ENCODE measurements at places on chromosomes 12 and 14.

DNA sequence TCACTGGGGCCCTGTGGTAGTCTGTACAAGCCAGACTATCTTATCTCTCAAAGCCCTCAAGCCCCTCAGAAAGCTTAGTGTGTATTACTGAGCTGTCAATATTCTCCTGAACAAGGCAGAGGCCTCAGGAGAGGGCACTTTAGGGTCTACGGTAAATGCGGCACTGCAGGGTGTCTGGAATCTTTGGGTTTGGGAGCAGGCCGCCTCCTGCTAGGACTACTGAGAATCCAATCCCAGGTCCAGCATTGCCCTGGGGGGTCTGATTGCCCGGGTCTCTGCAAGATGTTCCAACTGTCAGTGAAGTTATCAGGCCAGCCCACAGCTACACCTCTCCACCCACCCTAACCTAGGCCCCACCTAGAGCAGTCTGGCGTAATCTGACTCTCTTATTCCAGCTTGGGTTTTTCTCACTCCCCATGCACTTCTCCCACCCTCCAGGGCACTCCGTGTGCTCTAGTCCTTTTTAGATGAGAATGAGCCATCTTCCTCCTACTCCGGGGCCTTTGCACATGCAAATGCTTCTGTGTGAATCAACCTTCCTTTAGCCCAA, 4.3 kb upstream of the ZFP36L1 start:
- DNase-seq: peak; percentile 47

- no peak for DNase-seq
Measured at GRCh38 chr14:77961847-77962580, 162.1 kb downstream of the ADCK1 start.

DNA sequence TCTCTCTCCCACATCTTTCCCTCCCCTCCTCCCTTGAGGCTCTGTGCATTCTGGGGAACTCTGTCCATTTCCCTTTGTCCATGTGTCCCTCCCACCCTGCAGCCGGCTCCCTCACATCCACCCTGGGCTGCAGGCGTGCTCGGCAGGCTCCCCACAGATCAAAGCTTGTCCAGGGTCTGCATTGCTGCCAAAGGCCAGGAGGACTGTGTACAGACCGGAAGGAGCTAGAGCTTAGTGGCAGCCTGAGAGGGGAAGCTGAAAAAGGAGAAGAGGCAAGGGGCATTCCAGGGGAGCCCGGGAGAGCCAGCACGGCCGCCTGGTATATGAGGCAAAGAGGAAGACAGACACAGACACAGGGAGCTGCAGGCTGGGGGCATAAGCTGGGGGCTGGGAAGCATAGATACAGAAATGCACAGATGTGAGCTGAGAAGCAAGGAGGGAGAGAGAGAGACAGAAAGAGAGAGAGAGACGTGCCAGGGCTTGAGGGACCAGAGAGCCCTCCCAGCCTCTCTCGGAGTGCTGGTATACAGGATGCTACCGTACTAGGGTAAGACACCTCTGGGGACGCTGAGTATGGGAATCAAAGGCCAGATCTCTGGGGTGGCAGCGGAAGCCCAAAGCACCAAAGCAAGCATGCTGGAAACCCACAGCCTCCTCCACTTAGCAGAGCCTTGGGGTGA, 3.3 kb downstream of the CD4 start:
- no peak for DNase-seq

GRCh38 chr12:53726946-53727309, 324 bp downstream of the CALCOCO1 start:
- DNase-seq: peak; percentile 69

DNA sequence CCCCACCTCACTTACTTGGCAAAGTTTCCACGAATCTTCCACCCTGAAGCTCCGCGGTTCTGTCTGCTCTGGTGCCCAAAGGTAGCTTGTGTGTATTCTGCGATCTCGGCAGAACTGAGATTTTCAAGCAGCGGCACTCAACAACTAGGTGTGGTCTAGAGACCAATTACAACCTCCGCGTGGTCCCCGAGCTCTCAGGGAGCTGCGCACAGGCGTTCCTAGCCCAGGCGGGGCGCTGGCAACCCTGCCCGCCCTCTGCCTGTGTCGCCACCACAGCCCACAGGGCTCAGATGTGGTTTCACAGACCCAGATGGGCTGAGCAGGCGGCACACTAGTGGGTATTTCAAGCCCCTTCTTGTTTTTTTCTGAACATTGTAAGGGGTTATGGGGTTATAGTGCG, 1.5 kb upstream of the DIABLO start:
- no peak for DNase-seq

GRCh38 chr14:22159957-22160356, 429.1 kb downstream of the DAD1 start:
- no peak for DNase-seq

DNA sequence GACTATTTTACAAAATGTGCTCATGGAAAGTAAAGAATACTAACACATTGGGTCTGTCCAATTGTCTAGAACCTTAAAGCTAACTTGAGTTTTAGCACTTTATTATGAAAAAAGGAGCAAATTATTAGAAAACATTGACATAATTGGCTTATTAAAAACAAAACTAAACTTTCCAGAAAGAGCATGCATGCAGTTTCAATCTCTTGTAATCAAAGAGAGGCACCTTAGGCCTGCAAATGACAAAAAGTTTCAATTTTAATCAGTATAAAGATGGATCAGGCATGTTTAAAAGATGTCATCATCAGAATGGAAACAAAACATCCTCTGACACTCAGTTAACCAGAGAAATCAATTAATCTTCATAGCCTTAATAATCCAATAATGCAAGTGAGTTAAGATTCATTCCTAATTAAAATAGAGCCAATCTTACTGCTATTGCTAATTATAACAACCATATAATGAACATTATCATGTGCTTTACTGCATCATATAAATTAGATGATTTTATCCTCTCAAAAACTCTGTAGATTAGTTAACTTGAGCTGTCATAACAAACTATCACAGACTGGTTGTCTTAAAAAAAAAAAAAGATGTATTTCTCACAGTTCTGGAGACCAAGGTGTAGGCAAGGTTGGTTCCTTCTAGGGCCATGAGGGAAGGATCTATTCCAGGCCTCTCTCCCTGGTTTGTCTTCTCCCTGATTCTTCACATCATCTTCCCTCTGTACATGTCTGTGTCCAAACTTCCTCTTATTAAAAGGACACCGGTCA, 131.4 kb downstream of the RPAP3 start:
- DNase-seq: no peak

- no peak for DNase-seq
Measured at GRCh38 chr12:90044069-90044468, 335.4 kb upstream of the ATP2B1 start.

- DNase-seq: no peak
Measured at GRCh38 chr12:62436164-62436503, 30.5 kb upstream of the MON2 start.

DNA sequence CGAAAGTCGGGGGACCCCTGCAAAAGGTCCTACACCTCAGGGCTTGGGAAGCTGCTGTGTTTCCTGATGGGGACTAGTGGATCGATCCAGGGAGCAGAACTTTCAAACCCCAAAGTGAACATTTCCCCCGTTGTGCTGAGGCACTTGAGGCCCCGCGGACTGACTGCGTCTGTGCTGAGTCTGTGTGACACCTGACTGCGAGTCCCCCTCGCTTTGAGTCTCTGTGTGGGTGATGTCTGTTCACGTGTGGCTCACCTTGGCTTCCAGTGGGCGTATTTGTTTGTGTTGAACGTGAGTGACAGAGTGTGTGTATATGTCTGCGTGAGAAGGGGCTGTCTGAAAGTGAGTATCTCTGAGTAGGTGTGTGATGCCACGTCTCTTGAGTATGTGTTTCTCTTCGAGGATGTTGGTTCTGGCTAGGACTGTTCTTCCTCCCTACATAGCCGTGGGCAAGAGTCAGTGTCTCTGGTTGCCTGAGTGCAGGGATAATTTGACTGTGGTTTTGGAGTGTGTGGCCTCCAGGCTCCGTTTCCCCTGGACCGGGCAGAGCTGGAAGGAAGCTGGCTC, 1.3 kb downstream of the TEAD4 start:
- DNase-seq: no peak

DNA sequence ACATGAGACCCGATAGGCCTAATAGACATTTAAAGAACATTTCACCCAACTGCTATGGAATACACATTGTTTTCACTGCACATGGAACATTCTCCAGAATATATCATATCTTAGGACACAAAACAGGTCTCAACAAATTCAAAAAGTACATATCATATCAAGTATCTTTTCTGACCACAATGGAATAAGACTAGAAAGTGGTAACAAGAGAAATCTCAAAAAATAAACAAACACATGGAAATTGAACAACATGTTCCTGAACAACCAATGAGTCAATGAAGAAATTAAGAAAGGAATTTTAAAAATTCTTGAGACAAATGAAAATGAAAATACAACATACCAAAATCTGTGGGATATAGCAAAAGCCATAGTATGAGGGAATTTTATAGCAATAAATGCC, 208.1 kb downstream of the PTPRO start:
- DNase-seq: no peak

DNA sequence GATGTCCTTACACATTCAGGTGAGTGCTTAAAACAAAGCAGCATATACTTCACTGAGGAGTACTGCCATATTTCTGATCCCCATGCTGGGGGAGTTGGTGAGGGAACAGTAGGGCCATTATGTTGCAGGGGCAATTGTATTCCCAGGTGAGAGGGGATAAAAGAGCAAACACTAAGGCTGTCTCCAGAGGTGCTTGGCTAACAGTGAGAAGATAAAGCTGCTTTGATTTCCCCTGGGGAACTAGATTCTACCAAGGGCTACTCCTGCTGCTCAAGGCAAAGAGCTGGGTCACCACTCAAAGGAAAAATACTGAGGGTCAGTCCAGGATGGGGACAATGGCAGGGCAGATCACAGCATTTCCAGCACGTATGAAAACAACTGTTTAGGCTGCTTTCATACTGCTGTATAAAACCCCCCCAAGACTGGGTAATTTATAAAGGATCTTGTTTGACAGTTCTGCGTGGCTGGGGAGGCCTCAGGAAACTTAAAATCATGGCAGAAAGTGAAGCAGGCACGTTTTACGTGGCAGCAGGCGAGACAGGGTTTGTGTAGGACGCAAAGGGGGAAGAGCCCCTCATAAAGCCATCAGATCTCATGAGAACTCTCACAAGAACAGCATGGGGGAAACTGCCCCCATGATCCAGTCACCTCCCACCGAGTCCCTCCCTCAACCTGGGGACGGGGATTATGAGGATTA, 47.8 kb upstream of the OR5AU1 start:
- no peak for DNase-seq

- no peak for DNase-seq
Measured at GRCh38 chr14:69921052-69921451, 41.8 kb downstream of the SMOC1 start.

- no peak for DNase-seq
Measured at GRCh38 chr14:100714258-100714892, 12.3 kb upstream of the DLK1 start.

- DNase-seq: peak; percentile 8
Measured at GRCh38 chr14:61894452-61895077, 132.3 kb downstream of the SNAPC1 start.

DNA sequence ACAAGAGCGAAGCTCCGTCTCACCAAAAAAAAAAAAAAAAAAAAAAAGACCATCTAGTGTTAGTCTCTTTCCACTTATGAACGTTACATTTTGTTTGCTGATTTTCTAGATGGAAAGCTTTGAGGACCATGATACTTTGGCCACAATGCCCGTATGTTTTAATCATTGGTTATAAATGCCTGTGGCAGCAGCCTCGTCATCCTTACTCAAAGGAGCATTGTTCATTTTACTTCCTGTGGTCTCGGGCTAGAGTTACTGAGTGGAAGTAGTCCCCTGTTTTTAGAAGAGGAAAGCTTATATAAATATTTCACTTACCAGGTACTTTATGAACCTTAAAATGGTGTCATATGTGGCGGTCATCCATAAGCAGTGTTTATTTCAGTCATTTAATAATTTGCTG, 359.9 kb downstream of the AEBP2 start:
- DNase-seq: no peak

GRCh38 chr14:105315941-105316576, 1.5 kb downstream of the PACS2 start:
- DNase-seq: no peak

GRCh38 chr14:34344318-34344717, 117.7 kb downstream of the SPTSSA start:
- DNase-seq: no peak

GRCh38 chr12:97989366-97989940, 525.9 kb upstream of the TMPO start:
- DNase-seq: no peak

DNA sequence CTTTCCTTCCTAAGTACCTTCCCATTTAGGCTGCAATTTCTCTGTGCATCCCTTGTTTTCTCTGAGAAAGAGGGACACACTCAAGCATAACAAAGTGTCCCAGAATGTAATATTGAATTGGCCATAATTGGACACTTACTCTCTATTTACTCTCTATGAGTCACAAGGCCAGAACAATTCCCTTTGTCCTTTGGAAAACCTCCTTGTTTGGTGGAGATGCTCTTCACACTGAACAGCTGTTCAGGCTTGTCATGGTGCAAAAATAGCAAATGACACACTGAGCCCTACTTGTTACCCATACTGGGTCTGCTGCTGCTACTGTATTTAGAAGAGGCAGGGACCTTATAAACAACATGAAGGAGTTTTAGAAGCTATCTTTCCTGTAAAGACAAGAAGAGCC, 1590.5 kb upstream of the TMEM132C start:
- no peak for DNase-seq

DNA sequence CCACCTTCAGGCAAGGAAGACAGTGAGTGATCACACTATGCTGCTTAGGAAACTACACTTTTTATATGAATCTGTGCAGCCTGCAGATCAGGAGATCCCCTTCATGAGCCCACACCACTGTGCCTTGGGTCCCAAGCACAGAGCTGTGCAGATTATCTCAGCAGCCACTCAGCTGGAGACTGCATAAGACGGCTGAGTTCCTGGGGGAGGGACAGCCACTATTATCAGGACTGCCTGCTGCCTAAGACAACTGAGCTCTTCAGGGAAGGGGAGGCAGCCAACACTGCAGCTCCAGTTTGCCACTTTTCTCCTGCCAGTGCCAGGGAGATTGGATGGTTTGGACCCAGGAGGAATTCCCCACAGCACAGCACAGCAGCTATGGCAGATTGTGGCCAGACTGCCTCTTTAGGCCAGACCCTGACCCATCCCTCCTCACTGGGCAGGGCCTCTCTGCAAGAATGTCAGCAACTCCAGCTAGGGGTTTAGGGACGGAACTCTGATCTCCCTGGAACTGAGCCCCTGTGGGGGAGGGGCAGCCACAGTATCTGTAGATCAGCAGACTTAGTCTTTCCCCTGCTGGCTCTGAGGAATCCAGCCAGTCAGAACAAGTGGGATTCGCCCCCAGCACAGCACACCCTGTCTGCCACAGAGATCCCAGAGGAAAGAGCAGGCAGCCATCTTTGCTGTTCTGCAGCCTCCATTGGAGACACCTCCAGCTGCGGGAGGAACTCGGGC, 141.3 kb downstream of the KLHL28 start:
- DNase-seq: no peak

DNA sequence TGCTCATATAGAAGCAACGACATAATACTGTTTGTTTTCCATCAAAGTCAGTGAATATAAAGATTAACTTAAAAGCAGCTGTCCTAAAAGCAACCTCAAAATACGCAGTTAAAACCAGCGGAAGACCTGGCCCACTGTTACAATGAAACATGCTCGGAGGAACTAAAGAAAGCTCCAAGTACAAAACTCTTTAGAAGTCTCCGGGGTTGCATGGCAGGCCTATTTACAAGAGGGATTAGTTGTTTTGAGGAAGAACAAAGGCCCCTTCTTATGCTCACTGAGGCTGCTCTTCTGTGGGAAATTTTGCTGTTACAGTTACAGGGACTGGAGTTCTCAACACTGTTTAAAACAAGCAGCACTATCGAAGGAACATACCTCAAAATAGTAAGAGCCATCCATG, 75.9 kb upstream of the C12orf71 start:
- DNase-seq: no peak
